ENCODE measurements at places on chromosomes 12 and 14.

DNA sequence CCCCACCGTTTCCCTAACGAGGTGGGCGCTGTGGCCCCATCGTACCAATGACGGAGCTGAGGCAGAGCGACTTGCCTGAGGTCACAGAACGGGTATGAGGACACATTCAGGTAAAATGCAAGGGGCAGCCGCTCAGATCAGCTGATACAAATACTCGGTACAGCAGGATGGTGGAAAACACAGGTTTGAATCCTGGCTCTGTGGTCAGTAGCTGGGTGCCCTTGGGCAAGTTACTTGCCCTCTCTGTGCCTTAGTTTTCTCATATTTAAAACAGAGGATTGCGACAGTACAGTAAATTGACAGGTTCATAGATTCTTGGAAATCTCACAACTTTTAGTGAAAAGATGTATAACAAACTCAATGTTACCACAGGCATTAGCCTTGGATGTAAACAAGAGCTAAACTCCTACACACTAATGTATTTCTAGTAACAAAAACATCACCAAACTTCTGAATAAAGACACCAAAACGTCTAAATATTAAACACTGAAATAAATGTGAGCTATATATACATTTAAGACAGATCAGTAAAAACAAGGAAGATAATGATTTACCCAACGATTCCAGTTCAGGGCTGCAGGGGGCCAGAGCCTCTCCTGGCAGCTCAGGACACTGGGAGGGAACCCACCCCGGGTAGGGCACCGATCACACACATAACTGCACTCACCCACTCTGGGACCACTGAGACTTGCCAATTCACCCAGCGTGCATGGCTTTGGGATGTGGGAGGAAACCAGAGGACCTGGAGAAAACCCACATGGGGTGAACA lies 128.4 kb downstream of the RBM19 start:
- no peak for DNase-seq

DNA sequence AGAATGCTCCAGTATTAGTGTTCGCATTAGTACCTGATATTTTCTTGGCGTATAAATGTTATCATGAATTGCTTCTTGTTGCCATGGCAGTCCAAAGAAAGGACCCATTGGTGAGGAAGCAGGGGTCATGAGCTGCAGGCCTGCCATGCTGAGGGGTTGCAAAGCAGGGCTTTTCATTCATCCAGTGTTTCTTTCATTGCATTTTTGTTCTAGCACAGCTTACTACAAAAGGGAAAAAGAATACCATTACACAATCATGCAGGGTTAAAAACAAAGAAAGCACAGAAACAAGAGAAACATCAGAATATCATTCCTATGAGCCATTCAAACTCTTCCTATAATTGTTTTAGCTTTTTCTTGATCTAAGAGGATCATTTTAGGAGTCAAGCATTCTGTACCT lies 24.0 kb downstream of the DICER1 start:
- DNase-seq = no peak

- DNase-seq = no peak
These were observed 7.3 kb upstream of the TRPV4 start for GRCh38 chr12:109840305-109841074.

DNA sequence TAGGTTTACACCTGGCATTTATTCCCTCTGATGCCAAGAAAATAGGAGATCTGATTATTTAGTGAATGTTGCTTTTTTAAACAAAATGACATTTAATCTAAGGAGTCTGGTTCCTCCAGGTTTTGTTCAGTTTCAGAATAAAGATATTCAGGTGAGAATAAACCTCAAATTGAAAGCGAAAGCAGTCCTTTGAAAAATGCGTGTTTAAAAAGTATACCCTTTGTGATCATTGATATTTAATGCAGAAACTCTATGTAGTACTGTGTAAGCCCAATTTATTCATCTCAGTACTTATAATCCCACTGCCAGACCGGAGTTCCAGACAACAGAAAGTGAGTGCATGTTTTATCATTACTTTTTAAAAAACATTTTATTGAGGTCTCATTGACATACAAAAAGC lies 210.2 kb downstream of the KCNC2 start:
- DNase-seq = no peak

DNA sequence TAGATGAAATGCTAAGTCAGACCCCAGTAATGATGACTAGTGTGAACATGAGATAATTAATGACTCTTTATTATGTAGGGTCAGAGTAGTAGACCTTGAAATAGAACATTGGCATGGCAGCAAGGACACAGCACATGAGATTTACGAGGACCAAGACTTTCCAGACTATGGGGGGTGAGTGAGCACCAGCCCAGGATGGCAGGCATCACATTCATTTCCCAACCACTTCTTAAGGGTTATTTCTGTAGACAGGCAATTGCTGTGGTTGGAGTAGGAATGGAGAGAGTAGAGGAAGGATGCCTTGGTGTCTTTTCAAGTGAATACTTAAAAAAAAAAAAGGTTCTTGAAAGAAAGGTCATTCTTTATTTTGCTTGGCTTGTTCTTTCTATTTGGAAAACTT lies 189.4 kb upstream of the DYRK2 start:
- DNase-seq = no peak

DNA sequence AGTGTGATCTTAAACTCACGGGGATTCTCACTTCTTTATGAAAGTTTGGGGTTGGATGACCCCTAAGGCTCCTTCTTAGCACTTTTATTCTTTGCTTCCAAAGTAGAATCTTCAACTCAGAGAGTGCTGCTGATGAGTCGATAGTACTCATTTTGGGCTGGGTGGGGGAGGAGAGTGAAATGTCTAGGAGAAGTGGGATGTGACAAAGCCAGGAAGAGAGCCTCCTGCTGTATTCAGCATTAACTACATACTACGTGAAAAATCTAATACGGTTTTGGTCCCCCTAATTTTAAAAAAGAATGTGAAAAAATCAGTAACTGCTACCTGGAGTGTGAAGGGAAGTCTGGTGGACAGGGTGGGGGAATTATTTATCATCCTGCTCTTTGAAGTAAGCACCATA lies 148.3 kb downstream of the SAMD4A start:
- DNase-seq = no peak

GRCh38 chr14:58887931-58888330 lies 250.2 kb downstream of the DACT1 start:
- no peak for DNase-seq

GRCh38 chr12:77510985-77511384 lies 319.7 kb upstream of the NAV3 start:
- DNase-seq = no peak

- no peak for DNase-seq
These were observed 283.6 kb downstream of the DPF3 start for GRCh38 chr14:72610096-72610830.

DNA sequence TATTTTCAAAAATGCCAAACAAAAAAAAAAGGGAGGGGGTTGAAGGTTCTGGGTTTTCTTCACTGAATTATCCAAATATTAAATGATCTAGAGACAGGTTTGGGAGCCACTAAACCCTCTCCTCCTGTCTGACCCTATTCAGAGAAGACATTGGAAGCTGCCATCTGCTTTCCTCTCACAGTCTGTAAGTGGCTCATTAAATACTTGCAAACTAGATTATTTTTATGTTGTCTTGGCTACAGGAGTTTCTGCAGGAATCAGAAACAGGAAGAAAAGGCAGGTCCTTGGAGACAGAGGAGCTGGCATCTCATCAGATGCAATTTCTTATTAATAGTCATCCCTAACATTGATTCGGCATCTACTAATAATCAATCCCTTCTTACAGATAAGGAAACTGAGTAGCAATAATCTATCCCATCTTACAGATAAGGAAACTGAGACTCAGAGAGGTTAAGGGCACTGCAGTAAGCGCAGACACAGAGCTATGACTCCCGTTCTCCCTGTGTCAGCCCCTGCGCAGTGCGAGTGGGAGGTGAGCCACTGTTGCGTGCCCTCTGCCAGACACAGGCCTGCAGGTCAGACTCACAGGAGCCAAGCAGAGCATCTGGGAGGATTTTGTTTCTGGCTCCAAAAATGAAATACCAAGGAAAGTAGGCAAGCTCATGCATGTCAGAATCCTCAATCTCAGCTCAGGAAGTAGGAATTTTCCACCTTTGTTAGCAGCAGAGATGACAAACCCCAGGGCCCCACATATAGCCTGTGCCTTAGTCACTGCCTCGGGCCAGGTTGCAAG lies 11.0 kb downstream of the BDKRB2 start:
- DNase-seq = no peak

DNA sequence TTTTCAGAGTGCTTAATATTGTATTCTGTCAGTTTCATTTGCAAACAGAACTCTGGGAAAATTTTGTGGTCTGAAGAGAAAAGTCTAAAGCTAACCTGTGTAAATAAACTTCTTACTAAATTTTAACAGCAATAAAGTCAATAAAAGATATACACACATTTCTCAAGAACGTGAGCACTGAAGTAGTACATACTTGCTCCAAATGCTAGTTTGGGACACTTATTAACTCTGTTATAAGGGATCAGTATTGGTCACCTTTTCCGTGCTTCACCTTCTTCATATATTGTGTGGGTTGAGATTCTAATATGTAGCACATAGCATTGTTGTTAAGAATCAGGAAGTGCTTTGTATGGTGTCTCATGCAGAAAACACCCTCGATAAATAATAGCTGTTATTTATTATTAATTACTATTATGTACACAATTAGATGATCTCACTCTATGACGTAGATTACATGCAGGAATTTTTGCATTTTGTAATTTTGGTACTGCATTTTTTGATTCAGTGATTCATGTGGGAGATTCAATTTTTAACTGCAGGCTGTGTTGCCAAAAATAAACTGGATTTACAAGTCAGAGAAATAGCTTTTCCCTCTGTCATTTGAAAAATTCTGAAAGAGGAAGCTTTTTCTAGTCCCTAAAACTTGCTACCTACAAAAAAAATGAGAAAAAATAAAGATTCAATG lies 300.9 kb downstream of the ACSS3 start:
- no peak for DNase-seq

- no peak for DNase-seq
These were observed 12.1 kb downstream of the ZFHX2 start for GRCh38 chr14:23539248-23540140.

DNA sequence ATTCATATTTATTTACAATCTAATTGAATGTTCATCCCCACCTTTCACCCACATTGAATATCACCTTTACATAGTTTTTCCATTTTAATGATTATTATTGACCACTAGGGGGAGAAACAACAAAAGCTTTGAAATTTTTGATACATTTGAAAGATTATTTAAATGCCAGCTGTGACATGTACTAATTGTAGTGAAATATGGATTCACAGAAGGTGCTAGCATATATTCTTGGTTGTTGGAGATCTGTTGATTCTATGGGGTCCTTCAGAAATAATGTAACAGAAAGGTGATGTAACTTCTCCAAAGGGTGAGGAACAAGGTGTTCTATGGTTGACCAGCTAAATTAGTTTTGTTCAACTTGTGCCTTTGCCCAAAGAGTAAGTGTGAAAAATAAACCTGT lies 22.4 kb upstream of the GPR33 start:
- DNase-seq = no peak

DNA sequence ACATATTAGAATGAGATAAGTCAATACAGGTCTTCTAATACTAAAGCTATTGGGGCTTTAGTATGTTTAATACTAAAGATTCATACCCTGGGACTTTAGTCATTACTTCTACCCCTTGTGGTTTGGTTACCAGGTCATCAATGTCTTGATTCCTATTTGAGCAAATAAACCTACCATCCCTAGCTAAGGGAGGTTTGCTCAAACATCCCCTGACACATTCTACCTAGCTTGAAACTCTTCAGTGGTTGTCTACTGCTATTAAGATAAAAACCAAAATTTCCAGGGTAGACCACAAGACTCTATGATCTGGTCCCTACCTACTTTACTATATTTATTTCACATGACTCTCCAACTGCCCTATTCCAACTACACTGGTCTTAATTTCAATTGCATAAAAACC lies 7.3 kb upstream of the C2CD5 start:
- no peak for DNase-seq

DNA sequence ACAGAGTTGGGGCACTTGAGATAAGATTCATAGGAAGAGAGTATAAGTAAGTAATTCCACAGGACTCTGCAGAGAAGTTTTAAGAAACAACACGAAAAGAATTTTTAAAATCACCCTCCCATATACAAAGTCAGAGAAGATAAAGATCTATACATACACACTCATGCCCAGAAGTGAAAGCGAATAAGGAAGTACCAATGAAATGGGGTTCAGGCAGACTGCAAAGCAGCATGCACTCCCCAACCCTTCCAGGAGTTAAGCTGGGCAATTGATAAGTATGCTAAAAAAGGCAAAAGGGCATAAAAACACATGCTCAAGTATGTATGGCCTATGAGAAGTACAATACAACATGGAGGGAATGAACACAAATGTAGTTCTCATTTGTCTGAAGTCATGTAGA lies 246.2 kb upstream of the GRIP1 start:
- DNase-seq = no peak

DNA sequence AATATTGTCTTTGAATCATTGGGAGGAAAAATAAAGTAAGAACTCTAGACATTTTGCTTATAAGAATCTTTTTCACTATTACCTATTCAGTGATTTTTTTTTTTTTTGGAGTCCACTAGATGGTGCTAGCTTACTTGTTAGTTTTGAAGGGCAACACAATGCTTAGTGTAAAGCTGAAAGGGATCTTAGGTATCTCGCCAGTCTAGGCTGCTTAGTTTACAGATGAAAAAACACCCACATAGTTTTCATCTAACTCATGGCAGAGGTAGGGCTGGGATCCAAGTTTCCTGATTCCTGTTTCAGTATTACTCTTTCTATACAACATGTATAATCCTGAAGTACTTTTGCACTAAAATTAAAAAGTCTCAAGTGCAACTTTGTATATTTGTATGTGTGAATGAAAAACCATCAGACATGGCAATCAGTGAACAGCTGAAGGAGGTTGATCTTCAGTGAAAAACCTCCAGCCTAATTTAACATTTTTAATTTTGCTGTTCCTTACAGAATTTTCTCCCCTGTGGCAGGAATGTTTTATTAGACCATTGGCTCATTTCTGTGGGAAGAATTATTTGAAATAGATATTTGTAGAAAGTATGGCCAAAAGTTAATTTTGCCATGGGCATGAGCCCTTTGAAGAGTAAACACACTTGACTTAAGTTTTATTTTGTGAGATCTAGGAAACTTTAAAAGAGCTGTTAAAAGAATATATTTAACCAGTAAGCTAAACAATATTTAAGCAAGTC lies 40.7 kb downstream of the LRRIQ1 start:
- DNase-seq = no peak

GRCh38 chr12:91109148-91109564 lies 2.1 kb downstream of the LUM start:
- no peak for DNase-seq

- DNase-seq = no peak
These were observed 90.0 kb downstream of the ANO6 start for GRCh38 chr12:45305907-45306306.

DNA sequence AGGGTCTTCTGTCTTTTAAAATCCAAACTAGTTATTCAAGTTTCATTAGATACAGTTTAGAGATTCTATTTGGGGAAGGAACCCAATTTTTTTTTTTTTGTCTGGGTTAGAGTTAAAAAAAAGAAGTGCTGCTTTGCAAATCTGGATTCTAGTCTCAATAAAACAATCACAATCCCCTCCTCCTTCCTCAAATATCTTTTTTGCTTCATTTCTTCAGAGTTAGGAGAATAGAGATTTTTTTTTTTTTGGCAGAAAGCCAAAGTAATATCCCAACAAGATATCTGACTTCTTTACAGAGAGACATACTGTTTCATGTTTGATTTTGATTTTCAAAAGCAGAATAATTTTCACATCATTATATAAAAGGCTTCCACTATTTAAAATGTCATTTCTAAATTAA lies 201.9 kb downstream of the FOXN3 start:
- DNase-seq = no peak
